ENCODE measurements at places on chromosomes 4 and X.

GRCh38 chrX:107324493-107325310 lies 118.3 kb downstream of the DNAAF6 start:
- no peak for DNase-seq

- DNase-seq, result no peak
Measured at GRCh38 chr4:139633195-139633594, 32.4 kb upstream of the MGST2 start.

- no peak for DNase-seq
Measured at GRCh38 chrX:127861611-127862010, 190.6 kb downstream of the ACTRT1 start.

DNA sequence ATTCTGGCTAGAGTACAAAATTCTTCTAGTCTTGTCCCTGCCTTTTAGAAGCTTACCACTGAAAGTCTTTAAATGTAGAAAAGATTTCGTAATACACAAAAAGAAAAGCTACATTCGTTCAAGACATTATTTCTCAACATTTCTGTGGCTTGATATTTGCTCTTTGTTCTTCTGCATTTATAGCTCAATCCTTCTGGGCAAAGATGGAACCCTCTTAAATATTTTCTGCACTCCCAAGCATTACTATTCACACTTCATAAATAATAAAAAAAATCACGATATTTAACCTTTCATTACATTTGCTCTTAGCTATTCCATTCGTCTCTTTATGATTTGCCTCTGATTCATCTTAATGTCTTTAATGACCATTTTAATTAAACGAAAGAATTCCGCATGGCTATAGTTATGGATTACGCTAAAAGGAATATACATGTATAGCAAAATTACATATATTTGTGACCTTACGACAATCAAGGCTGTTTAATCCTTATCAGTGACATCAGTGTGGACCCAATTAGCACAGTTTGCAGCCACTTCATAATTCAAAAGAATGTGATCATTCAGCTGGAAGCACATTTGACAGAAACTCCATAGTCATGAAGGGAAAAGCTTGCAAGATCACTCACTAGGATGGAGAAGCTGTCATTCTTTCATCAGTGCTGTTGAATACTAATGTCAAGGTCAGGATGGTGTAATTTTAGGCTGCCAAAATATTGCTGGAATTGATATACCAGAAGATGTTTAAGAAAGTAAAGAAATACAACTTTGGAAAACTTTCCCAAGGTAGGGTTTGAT lies 1075.0 kb upstream of the TENM3 start:
- no peak for DNase-seq

- no peak for DNase-seq
Measured at GRCh38 chrX:137823257-137823656, 257.3 kb downstream of the ZIC3 start.

DNA sequence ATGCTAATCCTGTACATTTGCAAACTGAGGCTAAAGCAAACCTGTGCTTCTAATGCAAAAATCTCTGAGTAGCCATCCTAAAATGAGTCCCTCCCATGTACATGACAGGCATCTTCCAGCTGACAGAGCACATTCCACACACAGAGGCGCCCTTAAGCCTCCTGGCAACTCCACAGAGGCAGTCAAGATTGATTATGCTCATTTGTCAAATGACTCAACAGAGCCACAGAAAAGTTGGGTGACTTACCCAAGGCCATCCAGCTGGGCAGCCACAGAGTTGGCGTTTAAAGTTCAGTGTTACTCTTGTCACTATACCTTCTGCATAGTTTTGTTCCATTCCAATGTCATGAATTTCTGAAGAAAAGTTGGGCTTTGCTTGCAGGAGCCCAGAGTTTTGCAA lies 394.6 kb upstream of the FGF13 start:
- no peak for DNase-seq

DNA sequence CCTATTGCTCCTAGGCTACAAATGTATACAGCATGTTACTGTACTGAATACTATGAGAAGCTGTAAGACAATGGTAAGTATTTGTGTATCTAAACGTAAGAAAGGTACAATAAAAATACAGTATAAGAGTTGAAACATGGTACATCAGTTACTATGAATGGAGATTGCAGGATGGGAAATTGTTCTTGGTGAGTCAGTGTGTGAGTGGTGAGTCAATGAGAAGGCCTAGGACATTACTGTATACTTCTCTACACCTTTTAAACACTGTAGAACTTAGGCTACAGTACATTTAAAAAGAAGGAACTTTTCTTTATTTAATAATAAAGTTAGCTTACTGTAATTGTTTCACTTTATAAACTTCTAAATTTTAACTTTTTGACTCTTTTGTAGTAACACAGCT lies 2603.2 kb downstream of the PCDH7 start:
- DNase-seq, result no peak

DNA sequence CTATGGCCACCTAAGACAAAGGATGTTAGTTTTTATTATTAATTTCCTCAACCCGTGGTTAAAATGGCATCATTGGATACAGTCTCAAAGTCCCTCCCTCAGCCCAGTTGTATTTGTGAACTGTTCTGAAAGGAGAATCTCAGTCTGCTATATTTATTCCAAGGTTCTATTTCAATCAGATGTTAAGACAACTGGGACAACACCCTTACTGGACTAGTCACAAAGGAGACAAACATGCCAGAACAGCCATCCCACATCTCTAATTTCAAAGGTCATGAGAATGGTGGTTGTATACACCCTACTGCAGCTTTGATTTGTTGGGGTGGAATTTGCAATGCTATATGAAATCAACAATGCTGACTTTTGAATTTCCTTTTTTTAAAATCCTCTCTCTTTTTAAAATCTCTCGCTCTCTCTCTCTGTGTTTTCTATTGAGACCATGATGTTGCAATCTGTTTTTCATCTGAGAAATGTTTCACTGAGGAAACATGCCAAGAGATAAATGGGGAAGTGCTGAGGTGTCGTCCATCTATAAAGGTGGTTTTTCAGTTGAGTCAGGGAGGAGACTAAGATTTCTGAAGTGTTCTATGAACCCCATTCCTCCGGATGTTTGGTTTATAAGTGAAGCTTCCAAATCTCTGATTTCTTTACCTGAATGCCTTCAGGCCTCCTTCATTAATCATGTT lies 201.5 kb upstream of the GATB start:
- DNase-seq, result no peak

GRCh38 chr4:8422327-8422726 lies 18.2 kb downstream of the ACOX3 start:
- no peak for DNase-seq
